CD4-positive, alpha-beta T cell treated with Interferon alpha-2 for 1 hour (primary cell): ENCODE measurements at places on chromosomes 2 and 18.
A peak's percentile ranks its signal among the peaks of the same experiment; 100 is the strongest.

DNA sequence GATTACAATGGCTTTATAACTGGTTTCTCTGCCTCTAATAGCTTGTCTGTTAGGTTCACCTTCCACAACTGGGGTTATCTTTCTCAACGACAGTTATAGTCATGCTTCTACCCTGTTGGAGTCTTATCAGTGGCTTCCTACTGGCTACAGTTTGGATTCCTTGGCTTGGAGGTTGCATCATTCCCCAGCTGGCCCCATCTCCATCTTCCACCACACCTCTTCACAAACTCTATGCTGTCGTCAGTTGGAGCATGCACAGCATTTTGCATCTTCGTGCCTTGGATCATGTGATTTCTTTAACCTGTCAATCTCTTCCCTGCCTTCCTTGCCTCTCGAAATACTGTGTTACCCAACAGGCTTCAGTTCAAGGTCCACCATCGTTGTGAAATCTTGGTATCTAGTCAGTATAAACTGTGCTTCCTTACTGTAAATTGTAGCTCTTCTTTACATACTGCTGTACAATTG is 316.3 kb upstream of the CXCR4 start:
- no peak for DNase-seq

GRCh38 chr18:62523631-62524439 is 1.0 kb downstream of the ZCCHC2 start:
- peak; percentile 47 for DNase-seq

- DNase-seq, result no peak
Measured at GRCh38 chr2:25098056-25098455, 56.2 kb downstream of the EFR3B start.

- DNase-seq, result peak; percentile 53
Measured at GRCh38 chr2:25825238-25825637, 53.0 kb downstream of the ASXL2 start.

GRCh38 chr2:20530520-20530919 is 83.6 kb downstream of the RHOB start:
- no peak for DNase-seq

GRCh38 chr18:39959839-39960238 is 1995.2 kb upstream of the PIK3C3 start:
- DNase-seq, result no peak

GRCh38 chr2:30670453-30670852 is 136.8 kb downstream of the CAPN13 start:
- no peak for DNase-seq

DNA sequence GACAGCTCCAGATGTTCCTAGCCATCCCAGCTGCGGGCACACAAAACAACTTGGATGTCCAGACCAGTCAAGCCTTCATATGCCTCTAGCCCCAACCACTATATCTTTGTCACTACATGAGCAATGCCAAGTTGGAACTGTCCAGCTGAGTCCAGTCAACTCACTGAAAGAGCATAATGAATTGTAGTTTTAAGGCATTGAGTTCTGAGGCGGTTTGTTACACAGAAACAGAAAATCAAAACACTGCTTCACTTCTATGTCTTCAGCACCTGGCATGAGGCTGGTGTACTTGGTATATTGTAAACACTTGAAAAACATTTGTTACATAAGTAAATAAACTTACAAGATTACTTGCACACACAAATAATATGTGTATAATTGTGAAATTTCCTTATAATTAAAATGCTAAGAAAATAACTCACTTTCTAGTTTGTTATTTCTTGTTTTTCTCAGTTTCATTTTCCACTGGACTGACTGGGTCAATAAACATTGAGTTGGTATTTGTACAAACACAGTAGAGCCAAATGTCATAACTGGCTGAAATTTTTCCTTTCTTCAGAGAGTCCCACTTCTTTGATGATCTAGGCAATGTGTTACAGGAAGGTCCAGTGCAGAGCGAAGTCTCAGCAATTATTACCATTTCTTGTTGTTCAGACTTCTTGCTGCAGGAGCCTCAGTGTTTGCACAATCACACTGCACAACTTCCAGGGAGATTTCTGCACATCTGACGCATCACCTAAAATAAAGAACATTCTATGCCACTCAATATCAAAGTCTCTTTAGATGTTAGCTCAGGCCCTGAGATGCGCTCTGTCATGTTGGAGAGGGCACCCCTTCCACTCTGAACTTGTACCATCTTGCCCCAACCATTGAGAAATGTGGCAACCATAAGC is 38.2 kb upstream of the DPP4 start:
- DNase-seq, result no peak

DNA sequence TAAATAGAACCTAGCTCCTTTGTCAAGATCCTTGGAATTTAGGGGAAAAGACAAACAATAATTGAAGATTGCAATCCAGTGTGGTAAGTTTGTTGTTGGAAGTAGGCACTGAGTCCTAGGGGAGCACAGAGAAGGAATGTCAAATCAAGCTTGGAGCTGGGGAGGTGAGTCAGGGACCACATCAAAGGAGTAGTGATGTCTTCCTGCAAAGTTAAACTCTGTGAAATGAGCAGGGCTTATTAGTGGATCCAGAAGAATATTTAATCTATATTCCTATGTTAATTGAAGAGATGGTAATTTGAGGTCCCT is 41.7 kb upstream of the NABP1 start:
- no peak for DNase-seq

DNA sequence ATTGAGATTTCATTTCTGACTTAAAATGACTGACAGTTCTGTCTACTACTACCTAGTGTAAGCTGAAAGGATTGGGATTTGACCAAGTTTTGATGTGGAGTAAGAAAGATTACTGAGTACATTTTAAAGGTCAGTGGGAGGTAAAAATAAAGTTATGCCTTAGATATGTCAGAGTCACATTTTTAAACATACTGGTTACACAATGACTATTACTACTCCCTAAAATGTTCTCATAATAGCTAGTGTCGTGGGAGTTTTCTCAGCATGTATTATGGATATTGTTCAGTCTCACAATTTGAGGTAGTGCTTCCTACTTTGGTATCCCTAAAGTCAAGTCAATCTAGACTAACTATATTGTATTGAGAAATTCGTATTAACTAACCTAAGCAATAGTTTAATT is 1092.5 kb downstream of the LRP1B start:
- DNase-seq, result no peak

GRCh38 chr2:65360441-65360840 is 72.0 kb downstream of the SPRED2 start:
- no peak for DNase-seq

DNA sequence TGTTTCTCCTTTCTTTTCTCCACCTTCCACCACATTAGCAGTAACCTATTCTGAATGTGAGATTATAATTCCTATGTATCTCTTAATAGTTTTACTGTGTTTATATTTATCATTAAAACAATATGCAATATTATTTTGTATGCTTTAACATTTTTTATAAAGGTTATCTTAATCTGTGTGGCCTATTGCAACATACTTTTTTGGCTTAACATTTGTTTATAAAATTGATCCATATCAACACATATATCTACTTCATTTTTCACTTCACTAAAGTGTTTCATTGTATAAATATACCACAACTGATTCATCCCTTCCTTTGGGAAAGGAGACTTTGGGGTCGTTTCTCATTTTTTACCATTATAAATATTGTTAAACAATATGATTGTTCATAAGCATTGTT is 48.6 kb downstream of the ATP9B start:
- DNase-seq, result no peak

GRCh38 chr18:57775937-57776336 is 27.2 kb downstream of the ATP8B1 start:
- DNase-seq, result no peak

- DNase-seq, result peak; percentile 91
Measured at GRCh38 chr2:105746177-105747080, 1.7 kb downstream of the NCK2 start.

GRCh38 chr18:9410515-9410914 is 64.8 kb upstream of the RALBP1 start:
- no peak for DNase-seq

GRCh38 chr2:119489232-119489952 is 34.9 kb downstream of the SCTR start:
- no peak for DNase-seq

- DNase-seq, result no peak
Measured at GRCh38 chr2:239006622-239007285, 158.9 kb downstream of the TWIST2 start.

DNA sequence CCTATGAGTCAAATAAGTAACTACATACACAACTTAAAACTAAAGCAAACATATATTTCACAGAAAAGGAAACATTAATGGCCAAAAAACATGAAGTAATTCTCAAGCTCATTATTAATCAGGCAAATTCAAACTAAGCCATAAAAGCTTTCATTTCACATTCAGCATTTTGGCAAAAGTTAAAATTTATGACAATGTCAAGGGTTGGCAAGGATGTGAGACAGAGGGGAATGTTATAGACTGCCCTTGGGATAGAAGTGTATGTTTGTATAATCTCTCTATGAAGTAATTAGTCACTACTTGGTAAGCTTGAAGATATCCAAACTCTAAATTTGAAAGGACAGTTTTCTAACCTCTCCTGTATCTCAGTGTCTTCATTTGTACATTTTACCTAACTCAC is 539.4 kb downstream of the RIT2 start:
- no peak for DNase-seq

DNA sequence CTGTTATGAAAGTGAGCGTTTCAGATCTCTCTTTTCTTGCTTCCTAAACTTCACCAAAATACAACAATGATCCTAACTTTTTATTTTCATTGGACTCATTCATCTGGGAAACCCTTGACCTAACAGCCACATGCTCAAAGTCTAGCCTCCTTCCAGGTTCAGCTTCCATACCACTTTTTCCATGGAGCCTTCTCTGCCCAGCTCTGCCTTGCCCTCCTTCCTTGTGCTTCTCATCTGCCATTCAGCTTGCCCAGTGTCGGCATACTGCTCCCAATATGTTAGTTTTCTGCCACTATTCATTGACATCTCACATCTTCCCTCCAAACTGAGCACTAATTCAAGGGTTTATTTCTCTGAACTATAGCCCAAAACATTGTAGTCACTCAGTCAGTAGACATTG is 214.7 kb downstream of the RAD51AP2 start:
- no peak for DNase-seq

GRCh38 chr18:54775686-54776085 is 52.6 kb upstream of the RAB27B start:
- no peak for DNase-seq

GRCh38 chr2:159706385-159706980 is 5.8 kb upstream of the MARCHF7 start:
- no peak for DNase-seq

GRCh38 chr2:162914161-162914560 is 75.6 kb upstream of the KCNH7 start:
- no peak for DNase-seq

DNA sequence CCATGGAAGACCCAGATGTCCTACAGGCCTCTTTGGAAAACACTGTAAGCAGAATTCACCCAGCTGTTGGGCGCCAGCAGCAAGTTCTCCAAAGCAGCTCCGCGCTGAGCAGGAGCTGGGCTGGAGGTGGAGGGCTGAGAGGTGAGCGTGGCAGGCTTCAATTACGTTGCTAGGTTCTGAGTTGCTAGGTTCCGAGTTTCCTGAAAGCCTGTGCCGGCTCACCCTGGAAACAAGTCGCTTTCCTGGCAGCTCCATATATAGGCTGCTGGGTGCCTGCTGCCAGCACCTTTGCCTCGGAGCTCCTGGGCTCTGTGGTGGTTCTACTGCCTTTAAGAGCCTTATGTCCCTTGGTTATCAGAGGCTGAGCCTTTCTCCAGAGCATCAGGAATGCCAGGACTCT is 14.4 kb upstream of the EGR4 start:
- no peak for DNase-seq

- DNase-seq, result no peak
Measured at GRCh38 chr2:627926-628560, 49.2 kb downstream of the TMEM18 start.

DNA sequence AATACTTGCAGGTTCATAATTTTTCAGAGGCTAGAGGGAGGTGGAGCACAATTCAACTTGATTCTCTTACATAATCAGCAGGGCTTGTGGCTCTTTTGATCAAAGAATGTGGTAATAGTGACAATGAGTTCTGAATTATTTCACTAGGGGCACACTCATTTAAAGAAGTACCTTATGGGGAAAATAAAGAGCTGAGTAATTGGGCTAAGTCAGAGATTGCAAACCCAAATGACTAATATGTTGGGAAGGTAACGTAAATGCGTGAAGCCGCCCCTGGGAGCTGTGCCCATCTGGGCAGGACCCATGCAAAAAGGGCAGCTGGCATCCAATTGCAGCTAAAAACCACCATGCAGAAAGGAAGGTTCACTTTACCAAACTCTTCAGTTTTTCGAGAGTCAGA is 35.3 kb downstream of the NCKAP5 start:
- no peak for DNase-seq

- DNase-seq, result no peak
Measured at GRCh38 chr18:62558015-62558663, 35.3 kb downstream of the ZCCHC2 start.

DNA sequence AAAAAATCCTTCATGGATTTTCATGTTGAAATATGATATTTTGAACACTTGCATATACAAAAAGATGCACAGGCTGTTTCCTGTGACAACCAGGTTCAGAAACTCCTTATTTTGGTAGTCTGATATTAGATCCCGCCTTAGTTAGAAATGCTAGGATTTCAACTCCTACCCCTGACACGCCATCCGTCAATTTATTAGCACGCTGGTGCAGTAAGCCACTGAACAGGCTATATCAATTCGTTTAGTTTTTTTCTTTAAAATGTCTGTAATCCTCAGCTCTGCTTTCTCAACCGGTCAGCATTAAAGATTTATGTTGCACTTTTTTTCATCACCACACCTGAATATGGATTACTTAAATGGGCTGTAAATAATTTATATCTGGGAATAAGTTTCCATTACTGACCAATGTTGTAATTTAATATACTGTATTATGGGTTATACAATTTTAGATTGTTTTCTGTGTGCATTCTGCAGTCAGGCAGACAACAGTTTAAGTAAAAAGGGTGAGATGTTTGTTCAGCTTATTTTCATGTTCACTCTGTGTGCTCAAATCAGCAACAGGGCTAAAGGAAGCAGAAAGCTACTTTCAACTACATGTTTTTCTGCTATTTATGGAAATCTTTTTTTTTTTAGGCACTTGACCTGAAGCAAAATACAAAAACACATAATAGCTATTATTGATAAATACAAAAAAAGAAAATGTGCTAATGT is 227.7 kb downstream of the ARHGAP15 start:
- DNase-seq, result no peak

DNA sequence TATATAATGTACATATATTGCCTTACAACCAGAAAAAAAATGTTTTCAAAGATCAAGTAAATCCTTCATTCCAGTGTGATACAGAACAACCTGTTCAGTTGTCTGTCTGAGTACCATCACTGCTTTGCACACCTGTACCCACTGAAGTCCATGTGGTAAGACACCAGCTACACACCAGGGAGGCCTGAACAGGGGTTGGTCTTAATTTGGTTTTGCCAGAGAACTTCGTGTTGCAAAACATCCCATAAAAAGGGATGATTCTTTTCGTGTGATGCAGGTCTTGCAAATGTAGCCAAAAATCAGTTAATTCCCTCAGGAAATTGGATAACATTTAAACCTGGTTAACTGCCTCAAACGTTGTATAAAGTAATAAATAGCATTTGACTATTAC is 73.7 kb upstream of the SLC1A4 start:
- DNase-seq, result no peak

- DNase-seq, result no peak
Measured at GRCh38 chr2:202406445-202406978, 30.4 kb downstream of the BMPR2 start.

GRCh38 chr2:134011936-134012586 is 241.8 kb upstream of the MGAT5 start:
- DNase-seq, result no peak
